ENCODE measurements at places on chromosomes 2 and 18. TPM values are rescaled to one million over a fixed set of nuclear protein-coding genes. Genes with fewer than 3 reads are reported as not detected.

SERPINB10 gene
- not detected for total RNA-seq

SCYGR4 gene
- total RNA-seq = not detected

B4GALT6 gene
- total RNA-seq = 7.8 TPM

DNA sequence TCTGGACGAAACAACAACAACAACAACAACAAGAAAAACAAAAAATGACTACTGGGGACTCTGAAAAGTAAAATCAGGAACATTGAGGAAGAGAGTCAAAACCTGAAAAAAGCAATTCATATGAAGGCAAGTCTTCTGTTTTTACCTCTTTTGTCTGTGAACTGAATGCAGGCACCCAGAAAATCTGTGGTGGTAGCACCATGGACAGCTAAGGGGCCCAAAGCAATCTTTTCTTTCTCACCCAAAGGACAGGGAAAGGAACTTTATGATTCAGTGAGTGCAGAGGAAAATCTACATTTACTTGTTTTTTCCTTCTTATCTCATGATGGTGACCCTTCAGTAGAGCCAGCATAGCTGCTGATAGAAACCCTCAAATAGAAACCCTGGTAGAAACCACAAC is 10.4 kb downstream of the ALK start:
- DNase-seq = no peak

- peak; percentile 26 for DNase-seq
These were observed 27.8 kb upstream of the KCNF1 start for GRCh38 chr2:10883801-10884478.

GRCh38 chr2:219958941-219959340 is 331.5 kb downstream of the SLC4A3 start:
- no peak for DNase-seq
